ENCODE measurements at places on chromosomes 12 and 14. TPM values are rescaled to one million over a fixed set of nuclear protein-coding genes. Genes with fewer than 3 reads are reported as not detected.

The KLRC4 gene
- total RNA-seq = not detected

The PPM1H gene
- total RNA-seq = 8.3 TPM

The LRRC43 gene
- total RNA-seq = 0.70 TPM

The AMN1 gene
- total RNA-seq = 11.5 TPM

The ADAM20 gene
- 0.35 TPM for total RNA-seq

The CCDC197 gene
- total RNA-seq = 0.84 TPM

The AICDA gene
- 0.08 TPM for total RNA-seq
